ENCODE measurements at places on chromosomes 5 and 9.

DNA sequence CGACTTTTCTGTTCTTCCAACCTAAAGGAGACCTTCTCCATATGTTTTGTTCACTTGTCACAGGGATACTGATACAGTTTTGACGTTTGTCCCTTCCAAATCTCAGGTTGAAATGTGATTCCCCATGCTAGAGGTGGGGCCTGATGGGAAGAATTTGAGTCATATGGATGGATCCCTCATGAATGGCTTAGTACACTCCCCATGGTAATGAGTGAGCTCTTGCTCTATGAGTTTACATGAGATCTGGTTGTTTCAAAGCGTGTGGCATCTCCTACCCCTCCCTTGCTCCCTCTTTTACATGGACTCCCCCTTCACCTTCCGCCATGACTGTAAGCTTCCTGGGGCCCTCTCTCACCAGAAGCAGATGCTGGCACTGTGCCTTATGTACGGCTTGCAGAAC, 6.9 kb downstream of the PIP5K1B start:
- DNase-seq: no peak

GRCh38 chr9:85182383-85182782, 512.9 kb downstream of the NTRK2 start:
- no peak for DNase-seq

GRCh38 chr5:11069041-11069440, 308.0 kb upstream of the DAP start:
- no peak for DNase-seq

- no peak for DNase-seq
Measured at GRCh38 chr9:79151791-79152190, 420.0 kb upstream of the TLE4 start.

DNA sequence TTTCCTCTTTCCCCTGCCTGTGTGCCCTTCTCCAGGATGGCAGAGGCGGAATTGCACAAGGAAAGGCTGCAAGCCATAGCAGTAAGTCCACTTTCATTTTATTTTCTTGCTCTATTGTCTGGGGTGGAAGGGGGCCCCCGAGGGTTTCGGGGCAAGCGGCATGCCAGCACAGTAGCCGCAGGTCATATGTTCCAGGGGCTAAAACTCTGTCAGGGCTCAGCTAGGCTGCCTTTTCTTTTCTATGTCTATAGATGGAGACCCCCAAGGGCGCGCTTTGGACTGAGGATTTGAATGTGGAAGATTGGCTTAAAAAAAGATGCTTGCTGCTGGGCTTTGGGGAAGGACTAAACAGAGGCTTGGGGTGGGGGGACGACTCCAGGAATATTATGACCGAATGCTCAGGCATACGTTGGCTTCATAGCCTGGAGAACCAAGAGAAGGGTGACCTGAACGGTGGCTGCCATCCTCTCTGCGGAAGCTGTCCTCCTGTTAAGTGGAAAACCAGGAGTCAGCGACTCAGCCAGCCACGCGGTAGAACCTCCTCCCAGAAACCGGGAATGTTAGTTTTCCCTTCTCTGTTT, 545 bp downstream of the PALM2AKAP2 start:
- DNase-seq: no peak

- DNase-seq: no peak
Measured at GRCh38 chr5:13508559-13508958, 435.9 kb downstream of the DNAH5 start.

DNA sequence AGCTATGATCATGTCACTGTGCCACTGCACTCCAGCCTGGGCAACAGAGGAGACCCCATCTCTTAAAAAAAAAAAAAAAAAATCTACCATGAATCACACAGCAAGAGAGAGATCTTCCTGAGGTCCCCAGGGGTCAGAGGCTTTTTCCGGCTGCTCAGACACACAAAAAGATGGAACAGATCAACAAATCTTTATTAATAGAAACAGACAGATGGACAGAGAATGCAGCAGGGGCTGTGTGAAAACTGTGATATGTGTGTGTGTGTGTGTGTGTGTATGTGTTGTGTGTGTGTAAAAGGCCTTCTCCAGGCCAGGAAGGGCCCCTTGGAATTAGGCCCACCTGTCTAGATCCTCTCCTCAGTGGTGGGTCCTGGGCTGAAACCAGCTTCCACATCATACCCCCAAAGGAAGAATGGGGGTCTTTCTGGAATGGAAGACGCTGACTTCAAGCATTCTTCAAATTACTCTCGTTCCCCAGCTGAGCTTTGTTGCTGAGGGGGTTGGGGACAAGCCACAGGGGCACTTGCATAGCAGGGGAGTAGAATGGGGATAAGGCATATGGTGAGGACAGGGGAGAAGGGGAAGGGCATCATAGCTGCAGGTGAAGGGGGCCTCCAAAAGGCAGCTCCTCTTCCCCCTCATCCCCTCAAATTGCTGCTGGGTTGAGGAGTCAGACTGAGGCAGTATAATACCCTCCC, 2.9 kb downstream of the SIGMAR1 start:
- no peak for DNase-seq

GRCh38 chr5:51383131-51384121, at the start of gene ISL1:
TSS of gene ISL1 (plus strand) at chr5:51383448. CDS start at chr5:51383672, 224 bp downstream.
- DNase-seq: peak; percentile 93

DNA sequence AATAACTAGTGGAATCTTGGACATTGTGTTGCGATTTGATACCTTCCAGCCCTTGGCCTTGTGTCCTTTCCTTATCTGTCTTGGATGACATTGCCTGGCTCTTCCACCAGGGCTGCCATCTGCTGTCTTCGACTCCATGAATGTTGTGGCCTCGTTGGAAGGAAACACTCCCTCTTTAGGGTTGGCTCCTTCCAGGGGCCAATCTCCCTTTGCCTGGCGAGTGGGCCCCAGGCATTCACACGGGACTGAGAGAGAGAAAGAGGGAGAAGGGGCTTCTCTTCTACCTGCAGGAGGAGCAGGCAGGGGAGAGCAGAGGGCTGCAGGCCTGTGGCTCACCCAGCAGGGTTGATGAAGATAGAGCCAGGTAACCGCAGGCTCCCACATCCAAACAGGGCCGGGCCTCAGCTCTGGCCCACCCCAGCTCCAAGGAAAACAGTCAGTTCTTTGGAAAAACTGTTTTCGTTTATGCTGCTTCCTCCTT, 31.3 kb downstream of the FGF1 start:
- DNase-seq: no peak

- no peak for DNase-seq
Measured at GRCh38 chr5:138128334-138128733, 10.9 kb downstream of the NME5 start.

DNA sequence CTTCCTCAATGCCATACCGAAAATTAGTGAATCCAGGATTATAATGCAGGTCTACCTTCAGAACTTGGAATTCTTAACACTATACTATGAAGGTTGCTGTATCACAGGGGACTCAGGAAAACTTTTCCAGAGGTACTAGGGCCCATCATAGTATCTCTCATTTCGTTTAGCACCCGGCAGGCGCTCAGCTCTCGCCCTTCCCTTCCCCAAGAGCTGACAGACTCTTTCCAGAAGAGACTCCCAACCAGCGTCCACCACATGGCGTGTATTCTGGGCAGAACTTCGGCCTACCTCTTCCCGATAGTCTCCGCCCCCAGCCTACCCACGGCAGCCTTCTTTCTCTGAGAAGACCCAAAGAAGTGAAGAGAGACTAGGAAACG, 271 bp downstream of the NOL8 start:
- no peak for DNase-seq

DNA sequence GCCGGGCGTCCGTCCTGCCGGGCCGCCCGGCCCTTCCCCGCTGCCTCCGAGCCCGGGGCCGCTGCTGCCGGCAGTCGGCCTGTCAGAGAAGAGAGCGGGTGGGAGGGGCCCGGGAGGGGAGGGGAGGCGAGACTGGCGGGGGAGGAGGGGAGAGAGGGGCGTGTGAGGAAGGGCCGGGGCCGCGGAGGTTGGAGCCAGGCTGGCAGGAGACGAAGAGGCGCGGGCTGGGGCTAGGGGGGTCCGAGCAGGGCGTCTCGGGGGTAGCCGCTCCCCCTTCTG, 570 bp downstream of the CREBRF start:
- DNase-seq: no peak

GRCh38 chr5:172305380-172305779, 21.8 kb upstream of the UBTD2 start:
- DNase-seq: no peak

- DNase-seq: no peak
Measured at GRCh38 chr5:167049043-167049663, 1242.3 kb upstream of the WWC1 start.

GRCh38 chr5:151171529-151171928, 13.9 kb upstream of the ANXA6 start:
- DNase-seq: no peak

GRCh38 chr9:133691626-133692363, 46.4 kb downstream of the SARDH start:
- DNase-seq: no peak

DNA sequence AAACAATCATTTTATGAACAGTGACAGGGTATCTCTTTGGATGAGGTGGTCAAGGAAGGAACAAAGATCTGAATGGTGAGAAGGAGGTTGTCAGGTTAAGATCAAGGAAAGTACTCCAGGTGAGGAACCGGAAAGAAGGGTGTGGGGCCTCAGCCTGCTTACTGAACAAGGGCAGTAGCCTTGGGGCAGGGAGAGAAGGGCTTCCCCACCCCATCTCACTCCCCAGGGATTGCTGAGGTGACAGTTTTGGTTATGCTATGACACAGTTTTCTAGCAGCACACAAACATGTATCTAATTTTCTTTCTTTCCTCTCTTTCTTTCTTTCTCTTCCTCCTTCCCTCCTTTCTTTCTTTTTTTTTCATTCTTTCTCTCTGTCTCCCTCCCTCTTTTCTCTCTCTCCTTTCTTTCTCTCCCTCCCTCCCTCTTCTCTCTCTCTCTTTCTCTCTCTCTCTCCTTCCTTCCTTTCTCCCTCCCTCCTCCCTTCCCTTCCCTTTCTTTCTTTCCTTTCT, 4.1 kb upstream of the HDHD3 start:
- no peak for DNase-seq

DNA sequence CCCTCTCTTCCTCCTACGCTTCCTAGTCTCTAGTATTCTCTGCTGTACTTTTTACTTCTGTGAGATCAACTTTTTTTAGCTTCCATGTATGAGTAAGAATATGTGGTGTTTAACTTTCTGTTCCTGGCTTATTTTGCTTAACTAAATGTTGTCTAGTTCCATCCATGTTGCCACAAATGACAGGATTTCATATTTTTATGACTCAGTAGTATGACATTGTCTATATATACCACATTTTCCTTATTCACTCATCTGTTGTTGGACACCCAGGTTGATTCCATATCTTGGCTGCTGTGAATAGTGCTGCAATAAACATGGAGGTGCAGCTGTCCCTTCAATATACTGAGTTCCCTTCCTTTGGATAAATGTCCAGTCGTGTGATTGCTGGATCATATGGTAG, 34.8 kb downstream of the FGD3 start:
- DNase-seq: no peak

DNA sequence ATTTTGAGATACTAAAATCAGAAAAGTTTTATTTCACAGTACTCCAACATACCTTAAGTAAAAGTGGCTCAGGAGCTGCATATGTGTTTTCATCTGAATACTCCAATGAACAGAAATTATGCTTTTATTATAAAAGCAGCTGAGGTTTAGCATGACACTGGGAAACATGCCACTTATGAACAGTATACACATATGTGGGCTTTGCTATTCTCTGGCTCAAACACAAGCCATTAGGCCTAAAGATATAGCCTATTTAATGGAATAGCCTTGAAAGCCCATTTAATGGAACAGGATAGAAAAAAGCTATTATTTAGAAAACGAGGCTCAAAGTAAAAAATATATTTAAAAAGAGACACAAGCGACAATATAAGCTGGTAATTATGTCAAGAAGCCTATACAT, 74.1 kb downstream of the SLC38A9 start:
- no peak for DNase-seq

DNA sequence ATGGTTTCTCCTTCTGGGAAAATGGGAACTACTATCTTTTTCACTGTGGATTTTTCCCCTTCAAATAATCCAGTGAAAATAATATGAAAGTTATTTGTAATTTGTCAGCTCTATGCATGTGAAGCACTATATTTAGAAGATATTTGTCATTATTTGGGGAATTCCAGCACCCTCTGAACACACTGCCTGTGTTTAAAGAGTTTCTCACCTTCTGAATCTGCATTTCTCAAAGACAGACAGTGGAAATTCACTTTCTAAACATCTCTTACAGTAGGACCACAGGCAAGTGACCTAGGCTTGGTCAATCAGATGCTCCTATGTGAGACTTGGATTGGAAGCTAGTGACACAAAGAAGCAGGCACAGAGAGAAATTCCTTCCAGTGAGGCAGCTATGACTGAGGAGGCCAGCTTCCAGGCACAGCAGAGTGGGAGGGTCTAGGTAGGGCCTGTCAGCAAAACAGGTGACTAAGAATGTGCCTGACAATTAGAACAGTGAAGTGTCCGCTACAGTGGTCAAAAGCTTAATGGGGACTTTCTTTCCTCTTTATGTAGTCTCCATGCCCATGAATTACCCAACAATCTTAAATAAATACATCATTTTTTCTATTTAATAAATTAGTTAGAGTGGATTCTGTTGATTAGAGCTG, 167.2 kb downstream of the HMHB1 start:
- no peak for DNase-seq

GRCh38 chr9:87857141-87857947, 25.3 kb upstream of the SPATA31E1 start:
- DNase-seq: no peak

DNA sequence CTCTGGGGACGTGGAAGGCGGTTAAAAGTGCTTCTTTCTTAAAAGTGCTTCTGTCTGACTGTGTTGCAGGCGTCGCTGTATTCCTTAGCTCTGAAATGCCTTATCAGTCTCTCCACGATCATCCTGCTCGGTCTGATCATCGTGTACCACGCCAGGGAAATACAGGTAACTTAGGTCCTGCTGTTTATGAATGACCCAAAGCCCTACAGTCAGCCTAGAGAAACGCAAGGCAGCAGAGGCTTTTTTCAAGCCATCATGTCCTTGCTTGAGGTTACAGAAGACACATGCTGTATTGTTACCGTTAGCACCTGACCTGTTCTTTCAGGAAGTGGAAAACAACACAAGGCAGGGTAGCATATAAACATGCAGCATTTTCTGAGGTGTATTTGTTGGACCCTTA, 2.0 kb downstream of the KCNN2 start:
- no peak for DNase-seq

- no peak for DNase-seq
Measured at GRCh38 chr5:62650197-62650596, 71.6 kb downstream of the LRRC70 start.

GRCh38 chr5:132653716-132654115, 4.3 kb upstream of the IL13 start:
- no peak for DNase-seq

All from NCI-H187 (cell line).